OCI-M1 (cell line): ENCODE measurements at places on chromosomes 3 and 15.

- no peak for DNase-seq
Measured at GRCh38 chr15:26635614-26636013, 137.3 kb downstream of the GABRB3 start.

DNA sequence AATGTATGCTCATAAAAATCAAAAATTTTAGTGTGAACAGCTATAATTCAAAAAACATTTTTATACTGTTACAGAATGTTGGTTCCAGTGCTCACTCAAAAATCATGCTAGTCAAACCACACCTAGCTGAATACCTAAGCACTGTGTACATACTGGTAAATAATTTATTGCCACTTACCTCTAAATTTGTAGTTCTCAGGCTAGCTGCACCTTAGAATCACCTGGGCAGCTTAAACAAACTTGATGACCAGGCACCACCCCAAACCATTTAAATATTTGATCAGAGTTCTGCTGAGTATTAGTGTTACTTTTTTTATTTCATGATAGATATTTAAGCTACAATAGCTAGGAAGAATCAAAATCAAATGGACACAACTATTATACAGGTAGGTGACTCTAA, 32.3 kb upstream of the TMCO5A start:
- no peak for DNase-seq

DNA sequence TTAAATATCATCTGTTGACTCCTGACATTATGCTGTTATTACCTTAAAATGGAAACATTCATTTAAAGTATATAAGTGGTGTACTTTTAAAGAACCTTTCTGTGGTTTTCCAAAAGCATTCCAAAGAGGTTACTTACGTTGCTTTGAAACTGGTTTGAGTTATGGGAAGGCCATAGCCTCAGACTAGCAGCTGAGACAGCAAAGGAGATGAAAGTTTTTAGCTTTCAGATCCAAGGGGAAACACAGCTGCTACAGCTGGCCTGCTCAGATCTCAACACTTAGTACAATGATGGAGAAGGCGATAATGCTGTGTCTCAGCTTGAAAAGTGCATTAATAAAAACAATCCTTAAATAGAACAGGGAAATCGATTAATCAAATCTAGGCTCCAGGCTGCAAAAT, 921.1 kb downstream of the ROBO1 start:
- no peak for DNase-seq

- no peak for DNase-seq
Measured at GRCh38 chr15:62360332-62361097, 195.4 kb upstream of the C2CD4B start.
